ENCODE measurements at places on chromosomes 2 and 18.

- DNase-seq = no peak
These were observed 54.3 kb upstream of the RMDN2 start for GRCh38 chr2:37870829-37871228.

DNA sequence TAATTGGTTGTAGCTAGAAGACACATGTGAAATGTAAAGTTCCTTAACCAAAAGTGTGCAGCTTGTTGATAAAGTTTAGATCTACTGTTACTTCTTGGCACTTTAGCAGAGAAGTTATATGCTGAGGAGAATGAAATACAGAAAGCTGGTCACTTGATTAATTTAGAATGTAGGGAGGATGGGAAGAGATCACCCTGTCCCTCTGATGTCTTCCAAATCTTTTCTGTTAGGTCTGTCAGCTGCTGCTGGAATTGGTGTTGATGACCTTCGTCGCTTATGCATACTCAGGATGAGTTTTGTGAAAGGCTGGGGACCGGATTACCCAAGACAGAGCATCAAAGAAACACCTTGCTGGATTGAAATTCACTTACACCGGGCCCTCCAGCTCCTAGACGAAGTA lies 48.0 kb downstream of the SMAD4 start:
- DNase-seq = no peak

DNA sequence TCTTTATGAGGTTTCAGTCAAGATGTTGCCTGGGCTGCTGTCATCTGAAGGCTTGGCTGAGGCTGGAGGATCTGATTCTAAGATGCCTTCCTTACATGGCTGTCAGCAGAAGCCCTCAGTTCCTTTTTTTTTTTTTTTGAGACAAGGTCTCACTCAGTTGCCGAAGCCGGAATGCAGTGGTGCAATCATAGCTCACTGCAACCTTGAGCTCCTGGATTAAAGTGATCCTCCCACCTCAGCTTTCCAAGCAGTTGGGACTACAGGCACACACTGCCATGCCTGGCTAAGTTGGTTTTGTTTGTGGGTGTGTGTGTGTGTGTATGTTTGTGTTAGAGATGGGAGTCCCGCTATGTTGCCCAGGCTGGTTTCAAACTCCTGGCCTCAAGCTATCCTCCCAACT lies 13.1 kb upstream of the SLC35F5 start:
- DNase-seq = no peak

- DNase-seq = no peak
These were observed 1.6 kb downstream of the KLHL30 start for GRCh38 chr2:238140040-238140439.

DNA sequence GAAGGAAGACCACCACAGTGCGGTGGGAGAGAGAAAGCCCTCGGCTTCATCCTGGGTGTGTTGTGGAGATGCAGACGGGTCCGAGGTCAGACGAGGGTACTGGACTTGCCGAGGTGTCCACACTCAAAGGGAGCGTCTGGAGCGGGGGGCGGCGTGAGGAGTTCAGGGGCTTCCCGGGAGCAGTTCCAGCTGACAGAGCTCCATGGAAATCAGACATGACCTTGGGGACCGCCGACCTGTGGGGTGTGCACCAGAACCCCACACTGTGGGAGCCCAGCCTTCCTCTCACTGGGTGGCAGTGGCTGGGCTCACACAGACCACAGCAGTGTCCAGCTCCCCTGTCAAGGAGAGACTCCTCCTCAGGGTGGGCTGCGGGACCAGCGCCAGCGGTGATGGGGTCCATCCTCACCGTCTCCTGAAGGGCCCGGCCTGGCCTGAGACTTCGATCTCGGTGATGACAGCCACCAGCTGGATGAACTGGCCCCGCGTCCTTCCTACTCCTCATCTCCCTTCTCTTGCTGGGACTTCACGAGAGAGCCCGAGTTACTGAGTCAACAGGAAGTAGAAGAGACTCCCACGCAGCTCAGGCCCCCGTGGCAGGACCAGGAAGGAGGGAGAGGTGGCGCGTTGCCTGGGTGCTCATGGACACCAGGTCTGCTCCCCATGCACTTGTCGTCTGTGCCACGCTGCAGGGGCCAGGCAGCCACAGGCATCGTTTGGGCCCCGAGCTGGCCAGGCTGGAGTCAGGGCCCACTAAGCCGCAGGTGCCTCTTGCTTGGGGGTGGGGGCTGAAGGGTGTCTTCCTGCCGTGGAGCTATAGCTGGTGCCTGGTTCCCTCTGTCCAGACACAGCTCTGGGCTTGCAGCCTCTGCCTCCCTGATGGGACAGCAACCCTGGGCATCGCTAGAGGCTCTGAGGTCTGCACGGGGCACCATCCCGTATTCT lies 101.9 kb upstream of the CTDP1 start:
- no peak for DNase-seq

- no peak for DNase-seq
These were observed 33.7 kb downstream of the RFTN2 start for GRCh38 chr2:197641666-197642065.

GRCh38 chr2:182593394-182593975 lies 122.6 kb upstream of the DNAJC10 start:
- DNase-seq = no peak

DNA sequence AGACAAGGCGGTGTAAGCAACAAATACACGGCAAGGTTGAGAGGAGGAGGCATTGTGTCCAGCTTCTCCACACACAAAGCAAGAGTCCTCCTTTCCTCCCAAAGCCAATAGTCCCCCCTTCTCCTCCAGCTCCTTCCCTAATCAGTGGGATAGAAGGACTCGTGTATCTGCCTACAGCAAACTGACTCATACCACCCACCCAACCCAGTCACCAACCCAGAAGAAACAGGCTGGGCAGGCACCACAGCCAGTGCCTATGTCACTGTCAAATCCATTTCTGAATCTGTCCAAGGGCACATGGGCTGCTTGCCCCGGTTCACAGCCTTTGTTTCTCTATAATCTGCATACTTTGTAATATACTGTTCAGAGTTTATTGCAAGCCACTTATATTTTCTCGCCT lies 19.2 kb upstream of the NMS start:
- no peak for DNase-seq

GRCh38 chr18:67776929-67777328 lies 260.4 kb upstream of the DSEL start:
- DNase-seq = no peak

DNA sequence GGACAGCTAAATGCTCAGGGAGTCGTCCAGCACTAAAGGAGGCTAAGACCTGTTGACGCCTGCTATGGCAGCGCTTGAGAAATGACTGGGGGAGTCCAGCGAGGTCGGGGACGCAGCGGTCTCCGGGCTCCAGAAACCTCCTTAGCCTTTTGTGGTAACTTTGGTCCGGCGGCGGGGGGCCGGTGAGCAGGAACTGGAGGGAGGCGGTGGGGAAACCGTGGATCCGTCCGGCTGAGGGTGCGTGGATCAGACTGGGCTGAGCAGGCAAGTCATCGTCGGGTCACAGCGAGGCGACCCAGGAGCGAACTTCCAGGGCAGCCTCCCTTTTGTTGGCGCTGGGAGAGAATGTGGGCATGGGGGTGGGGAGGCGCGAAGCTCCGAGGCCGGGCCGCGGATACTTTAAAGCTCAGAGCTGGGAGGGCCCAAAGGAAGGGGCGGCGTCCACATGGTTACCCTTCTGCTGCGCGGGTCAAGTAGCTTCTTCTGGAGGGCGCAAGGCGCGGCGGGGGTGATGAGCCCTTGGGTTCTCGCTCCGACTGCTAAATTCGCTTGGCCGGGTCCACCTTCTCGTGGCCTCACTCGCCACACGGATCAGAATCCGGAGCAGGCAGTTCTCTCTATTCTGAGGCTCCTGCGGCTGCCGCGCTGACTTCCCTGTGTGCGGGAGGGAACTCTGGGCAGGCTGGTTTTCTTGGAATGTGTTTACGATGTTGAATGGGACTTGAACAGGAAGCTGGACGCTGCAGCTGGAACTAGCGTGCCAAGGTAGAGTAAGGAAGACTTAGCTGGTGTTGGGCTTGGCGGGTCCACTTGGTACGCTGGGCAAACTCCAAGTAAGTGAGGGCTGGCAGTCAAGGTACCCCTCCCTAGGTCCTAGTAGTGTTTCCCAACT lies 920 bp downstream of the GULP1 start:
- peak; percentile 79 for DNase-seq

DNA sequence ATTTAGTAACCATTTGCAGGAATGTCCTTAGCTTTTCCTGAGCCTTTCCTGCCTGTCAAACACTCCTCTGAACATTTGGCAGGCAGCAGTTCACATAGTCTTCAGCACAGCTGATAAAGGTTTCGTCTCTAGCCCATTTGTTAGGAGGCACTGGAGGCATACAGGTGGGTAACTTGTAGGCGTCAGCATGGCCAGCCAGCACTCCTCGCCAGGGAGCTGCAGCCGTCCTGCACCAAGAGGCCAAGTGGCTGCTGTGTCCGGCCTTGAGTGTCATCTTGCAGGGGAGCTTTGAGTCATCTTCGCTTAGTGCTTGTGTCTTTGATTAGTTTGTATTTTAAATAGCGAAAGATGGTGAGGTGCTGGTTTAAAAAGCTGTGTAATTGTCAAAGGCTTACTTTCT lies 120.3 kb upstream of the NFATC1 start:
- DNase-seq = no peak

DNA sequence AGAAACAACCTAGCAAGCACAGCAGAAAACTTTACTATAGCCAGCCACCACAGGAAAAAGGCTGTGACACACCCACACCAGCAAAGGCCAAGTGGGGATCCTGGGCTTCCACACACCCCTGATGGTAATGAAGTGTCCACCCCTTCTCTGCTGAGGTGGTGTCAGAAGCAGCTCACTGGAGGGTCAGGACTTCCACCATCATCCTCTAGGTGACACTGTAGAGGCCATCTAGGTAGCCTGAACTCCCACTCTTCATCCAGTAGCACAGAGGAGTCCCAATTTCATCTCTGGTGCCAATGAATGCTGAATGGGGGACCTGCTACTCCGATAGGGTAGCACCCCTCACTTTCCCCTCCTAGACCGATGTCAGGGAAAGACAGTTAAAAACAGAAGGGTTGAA lies 1544.4 kb downstream of the LRP1B start:
- DNase-seq = no peak

GRCh38 chr2:231985823-231986261 lies 24.3 kb downstream of the DIS3L2 start:
- no peak for DNase-seq

DNA sequence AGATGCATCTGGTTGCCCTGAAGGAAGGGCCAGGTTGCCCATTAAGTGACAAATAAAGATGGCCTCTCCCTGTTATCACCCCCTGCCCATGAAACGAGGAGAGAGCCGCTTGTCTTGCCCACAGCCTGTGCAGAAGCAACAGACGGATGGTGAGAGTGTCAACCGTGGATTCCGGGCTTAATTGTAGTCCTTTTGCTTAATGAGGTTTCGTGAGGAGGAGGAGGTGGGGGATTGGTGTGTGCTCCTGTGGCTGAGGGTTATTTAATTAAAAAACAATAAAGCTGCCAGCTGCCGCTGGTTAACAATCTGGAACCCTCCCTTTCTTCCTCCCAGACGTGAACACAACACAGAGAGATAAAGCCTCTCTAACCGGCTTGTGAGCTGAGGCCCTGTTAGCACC lies 188.0 kb upstream of the PARD3B start:
- DNase-seq = no peak

DNA sequence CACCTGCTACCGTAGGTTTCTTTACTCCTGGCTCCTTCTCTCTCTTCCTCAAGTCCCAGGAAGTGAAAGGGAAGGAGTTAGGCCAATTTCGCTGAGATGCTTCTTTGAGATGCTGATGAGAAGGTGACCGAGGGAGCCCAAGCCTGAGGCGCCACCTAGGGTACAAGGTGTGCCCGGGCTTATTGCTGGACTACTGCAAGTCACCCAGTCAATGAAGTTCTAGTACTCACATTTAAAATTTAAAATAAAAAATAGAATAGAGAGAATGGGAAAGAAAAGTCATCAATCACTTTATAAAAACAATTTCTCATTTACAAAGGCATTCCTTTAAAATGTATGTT lies 45.3 kb downstream of the ACAA2 start:
- DNase-seq = no peak
